Activated CD4-positive, alpha-beta T cell treated with anti-CD3 and anti-CD28 coated beads, Interleukin-10, Interleukin-2, amounts not matched to agents 100 ng/mL and 50 ng/mL, durations not matched to agents 16 hours and 8 hours (primary cell): ENCODE measurements at places on chromosomes 4 and X.

GRCh38 chr4:6767748-6768538, 14.6 kb upstream of the KIAA0232 start:
- no peak for DNase-seq

- no peak for DNase-seq
These were observed 364.5 kb downstream of the MID1IP1 start for GRCh38 chrX:39165773-39166172.

GRCh38 chr4:80134936-80135701, 62.1 kb upstream of the ANTXR2 start:
- DNase-seq = no peak

GRCh38 chrX:95218976-95219375, 1465.7 kb upstream of the DIAPH2 start:
- DNase-seq = no peak

DNA sequence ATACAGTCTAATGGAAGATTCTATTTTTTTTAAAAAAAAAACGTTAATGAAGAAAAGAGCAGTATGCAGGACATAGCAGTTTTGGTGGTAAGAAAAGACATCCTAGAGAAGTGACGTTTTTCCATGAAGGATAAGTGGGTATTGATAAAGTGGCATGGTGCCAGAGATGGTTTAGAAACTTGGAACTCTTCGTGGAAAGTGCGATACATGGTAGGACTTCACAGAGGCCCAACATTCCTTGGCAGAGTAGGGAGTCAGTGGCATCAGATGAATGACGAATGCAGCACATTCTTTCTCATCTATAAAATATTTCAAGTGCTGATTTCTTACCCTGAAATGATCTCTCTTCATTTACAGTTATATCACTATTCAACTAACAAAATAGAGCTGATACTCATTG, 298.7 kb downstream of the CCSER1 start:
- DNase-seq = no peak

DNA sequence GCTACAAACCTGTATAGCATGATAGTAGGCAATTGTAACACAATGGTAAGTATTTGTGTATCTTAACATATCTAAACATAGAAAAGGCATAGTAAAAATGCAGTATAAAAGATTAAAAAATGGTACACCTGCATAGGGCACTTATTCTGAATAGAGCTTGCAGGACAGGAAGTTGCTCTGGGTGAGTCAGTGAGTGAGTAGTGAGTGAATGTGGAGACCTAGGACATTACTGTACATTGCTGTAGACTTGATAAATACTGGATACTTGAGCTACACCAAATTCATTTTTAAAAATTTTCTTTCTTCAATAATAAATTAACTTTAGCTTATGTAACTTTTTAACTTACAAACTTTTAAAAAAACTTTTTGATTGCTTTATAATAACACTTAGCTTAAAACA, 68.2 kb upstream of the MAML3 start:
- DNase-seq = no peak

GRCh38 chr4:108831886-108832285, 69.0 kb upstream of the ETNPPL start:
- no peak for DNase-seq

- DNase-seq = no peak
These were observed 36.8 kb upstream of the BANK1 start for GRCh38 chr4:101753721-101754120.

DNA sequence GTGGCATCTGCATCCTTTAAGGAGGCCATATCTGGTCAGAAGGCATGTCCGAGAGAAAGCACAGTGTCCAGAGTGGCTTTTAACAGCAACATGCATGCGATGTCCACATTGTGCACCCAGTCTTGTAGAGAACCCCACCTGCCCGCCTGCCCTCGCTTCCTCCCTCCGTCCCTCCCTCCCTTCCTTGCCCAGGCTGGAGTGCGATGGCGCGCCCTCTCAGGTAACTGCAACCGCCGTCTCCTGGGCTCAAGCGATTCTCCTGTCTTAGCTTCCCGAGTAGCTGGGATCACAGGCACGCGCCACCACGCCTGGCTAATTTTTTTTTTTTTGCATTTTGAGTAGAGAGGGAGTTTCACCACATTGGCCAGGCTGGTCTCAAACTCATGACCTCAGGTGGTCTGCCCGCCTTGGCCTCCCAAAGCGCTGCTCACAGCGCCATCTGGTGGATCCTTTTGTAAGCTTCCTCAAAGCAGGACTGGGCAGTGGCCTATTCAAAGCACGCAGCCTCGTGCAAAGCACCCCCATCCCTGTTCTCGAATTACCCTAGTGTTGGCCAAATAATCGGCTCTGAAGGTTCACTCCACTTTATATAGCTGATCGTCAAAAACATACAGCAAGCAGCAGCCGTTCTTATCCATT, 15.0 kb downstream of the BRCC3 start:
- peak; percentile 51 for DNase-seq

- no peak for DNase-seq
These were observed 158.3 kb upstream of the TAPT1 start for GRCh38 chr4:16384576-16384975.

DNA sequence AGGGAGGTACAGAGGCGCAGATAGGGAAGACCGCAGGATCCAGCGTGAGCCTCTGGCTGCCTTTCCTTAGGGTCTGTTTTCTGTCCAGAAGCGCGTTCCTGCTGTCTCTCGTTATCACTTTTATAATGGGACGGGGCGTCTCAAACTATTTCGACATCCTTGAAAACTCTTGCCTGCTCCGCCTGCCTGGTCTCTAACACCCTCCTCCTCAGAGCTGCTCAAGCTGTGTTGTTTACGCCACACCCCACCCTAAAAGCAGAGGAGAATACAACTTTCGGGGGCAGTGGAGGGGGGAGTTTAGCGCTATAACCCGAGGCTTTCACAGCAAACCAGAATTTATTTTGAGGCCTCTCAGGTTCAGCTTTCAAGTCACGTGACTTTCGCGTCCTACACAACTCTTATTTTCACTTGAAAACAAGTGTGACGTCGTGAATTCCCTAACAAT, 646 bp upstream of the FAM3A start:
- DNase-seq = no peak

- no peak for DNase-seq
These were observed 72.4 kb downstream of the PRDM5 start for GRCh38 chr4:120850018-120850599.

DNA sequence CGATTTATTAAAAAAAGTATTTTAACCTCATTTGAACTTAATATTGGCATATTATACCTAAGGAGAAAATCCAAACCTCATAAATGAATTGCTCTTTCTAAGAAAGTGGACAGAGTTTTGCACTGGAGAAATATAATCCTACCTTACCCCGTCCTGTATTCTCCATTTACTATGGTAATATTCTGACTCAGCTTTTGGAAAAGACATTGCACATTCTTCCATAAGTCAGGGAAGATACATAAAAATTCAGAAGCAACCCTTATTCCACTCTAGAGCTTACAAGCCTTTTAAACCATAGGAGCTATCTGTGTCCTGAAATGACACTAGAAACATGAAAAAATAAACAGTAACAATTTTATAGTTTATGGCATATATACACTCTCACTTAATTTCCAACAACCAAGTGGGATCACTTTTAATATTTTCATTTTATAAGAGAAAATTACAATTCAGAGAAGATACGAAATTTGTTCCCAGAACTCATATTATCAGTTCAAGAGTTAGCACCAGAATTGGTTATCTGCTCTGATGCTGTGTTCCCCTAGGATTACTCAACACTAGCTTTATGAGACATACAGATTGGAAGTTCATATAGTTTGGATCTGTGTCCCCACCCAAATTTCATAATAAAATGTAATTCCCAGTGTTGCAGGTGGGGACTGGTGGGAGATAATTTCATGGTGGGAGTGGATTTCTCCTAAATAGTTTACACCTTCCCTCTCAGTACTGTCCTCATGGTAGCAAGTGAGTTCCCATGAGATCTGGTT, 359.4 kb downstream of the ARAP2 start:
- no peak for DNase-seq

DNA sequence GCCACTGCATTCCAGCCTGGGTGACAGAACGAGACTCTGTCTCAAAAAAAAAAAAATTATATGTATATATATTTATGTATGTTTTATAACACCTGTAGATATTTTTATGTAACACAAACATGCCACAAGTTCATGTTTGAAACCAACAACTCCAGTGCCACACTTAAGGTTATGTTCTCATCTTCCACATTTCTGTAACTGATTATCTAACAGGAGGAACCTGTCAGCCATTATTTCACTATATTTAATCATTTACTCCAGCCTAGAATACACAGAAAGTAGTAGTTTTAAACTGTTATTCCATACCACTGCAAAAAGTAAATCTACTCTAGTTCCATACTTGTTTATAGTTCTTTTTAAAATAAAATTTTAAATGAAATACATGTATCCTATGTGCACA, 32.3 kb downstream of the MCUB start:
- no peak for DNase-seq

GRCh38 chr4:41746025-41746439, 2.5 kb downstream of the PHOX2B start:
- DNase-seq = no peak

- no peak for DNase-seq
These were observed 325.2 kb downstream of the MAPK10 start for GRCh38 chr4:86034616-86035015.

DNA sequence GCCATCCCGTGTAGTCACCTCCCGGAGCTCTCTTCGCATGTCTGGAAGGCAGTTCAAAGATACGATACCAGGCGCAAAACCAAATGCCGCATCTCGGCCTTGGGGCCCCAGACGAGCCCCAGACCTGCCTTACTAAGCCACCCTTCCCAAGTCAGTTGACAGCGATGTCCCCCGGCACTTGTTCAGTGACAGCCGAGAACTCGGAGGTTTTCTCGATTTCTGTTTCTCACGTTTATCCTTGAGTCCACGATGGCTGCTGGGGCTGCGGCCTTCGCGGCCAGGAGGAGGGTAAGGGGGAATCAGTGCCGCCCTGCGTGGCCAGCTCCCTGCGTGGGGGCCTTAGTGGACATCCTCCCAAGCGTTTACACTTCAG, 7.3 kb downstream of the MAEA start:
- no peak for DNase-seq

DNA sequence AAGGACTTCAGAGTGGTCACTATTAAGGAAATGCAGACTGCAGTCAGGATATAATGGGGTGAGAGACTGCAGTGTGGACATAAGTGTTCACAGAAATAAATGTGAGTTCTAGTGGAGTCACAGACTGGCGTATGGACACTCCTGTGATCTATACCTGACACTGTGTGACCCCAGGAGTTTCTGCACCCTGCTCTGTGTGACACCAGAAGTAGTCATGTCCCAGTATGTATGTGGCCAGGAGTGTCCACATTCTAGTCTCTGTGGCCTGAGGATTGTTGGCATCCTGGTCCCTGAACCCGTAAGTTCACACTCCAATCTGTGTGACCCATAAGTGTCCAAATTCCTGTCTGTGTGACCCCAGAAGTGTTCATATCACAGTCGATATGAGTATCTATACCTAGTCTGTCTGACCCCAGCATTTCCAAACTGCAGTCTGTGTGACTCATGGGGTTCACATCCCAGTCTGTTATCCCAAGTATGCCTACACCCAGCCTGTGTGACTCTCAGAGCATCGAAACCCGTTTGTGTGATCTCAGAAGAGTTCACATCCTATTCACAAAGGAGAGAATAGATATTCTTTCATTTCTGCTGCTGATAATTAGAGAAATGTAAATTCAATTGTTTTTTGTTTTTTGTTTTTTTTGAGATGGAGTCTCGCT, 16.3 kb downstream of the WDR13 start:
- DNase-seq = no peak

- no peak for DNase-seq
These were observed 416.6 kb downstream of the IQCM start for GRCh38 chr4:149398993-149399392.

- no peak for DNase-seq
These were observed 407.6 kb upstream of the BOD1L1 start for GRCh38 chr4:14035076-14035475.

DNA sequence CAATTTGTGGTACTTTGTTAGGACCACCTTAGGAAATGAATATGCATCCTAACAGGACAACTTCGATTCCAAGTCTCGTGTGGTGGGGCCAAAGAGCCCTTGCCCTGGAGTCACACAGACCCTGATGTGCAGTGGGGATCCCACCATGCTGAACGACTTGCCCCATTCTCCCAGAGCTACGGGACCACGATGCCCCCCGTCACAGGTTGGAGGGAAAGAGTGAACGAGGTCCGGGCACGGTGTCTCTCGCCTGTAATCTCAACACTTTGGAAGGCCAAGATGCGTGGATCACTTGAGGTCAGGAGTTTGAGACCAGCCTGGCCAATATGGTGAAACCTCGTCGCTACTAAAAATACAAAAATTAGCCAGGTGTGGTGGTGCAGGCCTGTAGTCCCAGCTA, 14.4 kb upstream of the MSX1 start:
- DNase-seq = no peak

DNA sequence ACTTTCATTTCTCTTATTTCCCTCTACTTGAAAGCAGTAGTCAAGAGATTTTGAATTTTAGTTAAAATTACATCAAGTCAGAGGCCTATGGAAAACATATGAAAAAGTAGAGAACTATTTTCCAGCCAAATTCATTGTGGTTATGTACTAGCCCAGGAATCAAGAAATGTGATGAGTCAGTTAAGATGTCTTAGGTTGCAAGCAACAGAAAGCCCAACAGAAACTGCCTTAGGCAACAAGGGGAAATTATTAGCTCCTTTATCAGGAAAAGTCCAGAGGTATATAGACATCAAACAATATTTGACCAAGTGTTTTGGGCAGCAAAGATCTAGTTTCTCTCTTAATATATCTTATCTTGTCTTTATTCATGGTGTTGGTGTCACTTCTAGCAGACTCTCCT, 37.8 kb upstream of the FRMD7 start:
- no peak for DNase-seq

- no peak for DNase-seq
These were observed 337.4 kb upstream of the SFRP2 start for GRCh38 chr4:154126276-154126675.

GRCh38 chrX:118577041-118577440, 81.4 kb downstream of the DOCK11 start:
- no peak for DNase-seq

- no peak for DNase-seq
These were observed 32.3 kb downstream of the MED28 start for GRCh38 chr4:17646693-17647092.

- DNase-seq = no peak
These were observed 195.7 kb downstream of the GPAT3 start for GRCh38 chr4:83731609-83732008.

GRCh38 chr4:121517241-121517640, 136.4 kb upstream of the QRFPR start:
- DNase-seq = no peak

DNA sequence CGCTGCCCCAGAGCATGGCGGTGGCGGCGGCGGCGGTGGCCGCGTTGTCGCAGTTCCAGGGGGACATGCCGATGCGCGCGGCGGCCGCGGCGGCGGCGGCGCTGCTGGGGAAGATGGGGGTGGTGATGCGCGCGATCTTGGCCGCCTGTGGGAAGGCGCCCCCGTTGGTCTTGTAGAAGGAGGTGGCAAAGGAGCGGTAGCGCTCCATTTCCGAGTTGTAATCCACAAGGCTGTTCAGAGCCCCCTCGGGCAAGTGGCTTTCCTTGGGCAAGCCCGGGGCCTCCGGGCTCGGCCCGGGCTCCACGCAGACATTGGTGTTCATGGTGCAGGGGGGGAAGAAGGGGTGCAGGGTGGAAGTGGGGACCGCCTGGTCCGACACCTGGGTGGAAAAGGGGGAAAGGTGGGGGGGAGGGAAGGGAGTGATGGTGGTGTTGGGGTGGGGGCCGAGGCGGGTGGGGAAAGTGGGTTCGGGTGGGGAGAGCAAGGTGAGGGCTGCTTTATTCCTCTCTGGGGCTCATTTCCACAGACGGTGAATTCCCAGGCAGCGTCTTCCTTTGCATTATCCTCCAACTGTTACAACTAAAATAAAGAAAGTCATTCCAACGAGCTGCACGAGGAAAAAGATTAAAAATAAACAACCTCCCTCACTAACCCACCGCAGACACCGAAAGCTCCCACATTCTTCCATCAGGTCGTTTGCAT, 3.1 kb downstream of the CXXC4 start:
- DNase-seq = peak; percentile 18
